ENCODE measurements at places on chromosomes 5 and 9.

- DNase-seq: no peak
These were observed 590 bp downstream of the ENTPD2 start for GRCh38 chr9:137052998-137053943.

DNA sequence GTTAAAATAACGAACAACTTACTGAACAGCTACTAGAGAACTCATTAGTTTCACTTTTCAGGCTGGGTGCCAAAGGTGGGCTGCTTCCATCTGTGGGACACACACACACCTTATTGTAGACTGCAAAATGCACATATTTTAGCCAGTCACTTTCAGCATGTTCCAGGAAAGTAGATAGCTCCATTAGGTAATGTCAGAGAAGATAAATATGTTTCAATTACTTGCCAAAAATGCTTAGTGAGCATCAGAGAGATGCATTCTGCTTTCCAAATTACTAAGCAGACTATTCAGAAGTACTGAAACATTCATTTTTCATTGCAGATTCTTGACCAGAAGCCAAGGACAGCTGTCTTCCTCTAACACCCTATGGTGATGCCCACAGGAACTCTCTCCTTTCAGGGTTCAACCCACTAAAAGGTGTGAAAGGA is 56.2 kb upstream of the APC start:
- DNase-seq: no peak

- no peak for DNase-seq
These were observed at the start of gene DMRT2 for GRCh38 chr9:1050125-1050895. Gene DMRT2, plus strand, starts transcription at chr9:1050357. Its CDS starts 1,257 bp downstream, at chr9:1051614.

- DNase-seq: no peak
These were observed 158.1 kb upstream of the IER5L start for GRCh38 chr9:129336130-129336528.

GRCh38 chr5:17222664-17223063 is 5.2 kb downstream of the BASP1 start:
- DNase-seq: no peak

DNA sequence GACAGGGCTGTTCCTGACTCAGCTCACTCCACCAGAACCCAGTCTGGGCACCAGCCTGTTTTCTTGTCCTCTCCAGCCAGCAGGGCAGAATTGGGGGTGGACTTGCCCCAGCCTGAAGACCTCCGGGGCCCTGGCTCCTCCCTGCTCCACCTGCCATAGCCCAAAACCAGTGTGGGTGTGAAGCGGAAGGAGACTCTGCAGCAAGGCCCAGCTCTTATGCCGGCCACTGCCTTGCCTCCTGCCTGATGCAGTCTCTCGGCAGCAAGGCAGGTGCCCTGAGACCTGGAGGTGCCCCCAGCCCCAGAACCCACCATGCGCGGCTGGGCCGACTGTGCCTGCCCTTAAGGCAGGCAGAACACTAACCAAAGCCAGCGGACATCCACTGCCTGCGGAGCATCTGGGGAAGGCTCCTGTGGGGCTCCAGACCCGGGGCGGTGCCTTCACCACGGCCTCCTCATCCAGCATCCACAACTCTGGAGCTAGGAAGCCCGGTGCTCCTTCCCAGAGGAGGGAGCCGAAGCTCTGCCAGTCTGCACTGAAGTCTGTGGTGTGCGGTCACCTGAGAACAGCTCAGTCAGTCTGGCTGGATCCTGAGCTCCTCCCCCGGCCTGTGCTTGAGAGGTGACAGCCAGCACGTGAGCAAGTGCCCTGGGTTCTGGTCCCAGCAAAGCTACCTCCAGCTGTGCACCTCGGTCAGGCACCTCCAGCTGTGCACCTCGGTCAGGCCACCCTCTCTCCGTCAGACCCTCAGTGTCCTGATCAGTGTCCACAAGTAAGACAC is 116.7 kb downstream of the ADAMTS2 start:
- DNase-seq: no peak

DNA sequence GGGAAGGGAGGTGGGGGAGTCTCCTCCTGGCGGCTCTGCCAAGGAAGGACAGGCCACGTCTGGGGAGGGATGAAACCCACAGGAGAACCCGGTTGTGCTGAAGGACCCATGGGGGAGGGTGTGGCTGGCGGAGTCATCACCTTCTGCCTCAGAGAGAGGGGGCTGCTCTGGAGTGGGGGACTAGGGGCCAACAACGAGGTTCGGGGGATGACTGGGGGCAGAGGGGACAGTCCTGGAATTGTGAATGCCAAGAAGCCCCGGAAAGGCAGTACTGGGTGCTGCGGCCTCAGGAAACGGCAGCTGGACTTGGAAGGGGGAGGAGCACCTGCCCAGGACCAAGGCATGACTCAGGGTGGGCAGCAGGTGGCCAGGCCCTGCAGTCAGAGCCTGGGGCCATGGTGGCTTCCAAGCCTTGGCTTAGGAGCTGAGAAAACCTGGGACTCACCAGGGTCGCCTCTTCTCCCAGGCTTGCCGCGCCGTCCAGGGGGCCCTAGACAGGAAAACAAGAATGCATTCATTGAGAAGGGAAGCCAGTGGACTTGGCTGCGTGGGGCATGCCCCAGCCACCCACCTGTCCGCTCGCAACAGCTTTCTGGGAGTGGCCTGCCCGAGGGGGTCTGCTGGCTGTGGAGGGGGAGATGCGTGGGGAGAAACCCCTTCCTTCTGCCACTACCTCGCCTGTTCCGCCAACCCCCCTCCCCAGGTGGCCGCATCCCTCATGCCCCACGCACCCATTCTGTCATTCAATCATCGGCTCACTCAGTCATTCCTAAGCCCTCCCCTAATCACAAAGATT is 74.0 kb upstream of the PHYKPL start:
- no peak for DNase-seq

DNA sequence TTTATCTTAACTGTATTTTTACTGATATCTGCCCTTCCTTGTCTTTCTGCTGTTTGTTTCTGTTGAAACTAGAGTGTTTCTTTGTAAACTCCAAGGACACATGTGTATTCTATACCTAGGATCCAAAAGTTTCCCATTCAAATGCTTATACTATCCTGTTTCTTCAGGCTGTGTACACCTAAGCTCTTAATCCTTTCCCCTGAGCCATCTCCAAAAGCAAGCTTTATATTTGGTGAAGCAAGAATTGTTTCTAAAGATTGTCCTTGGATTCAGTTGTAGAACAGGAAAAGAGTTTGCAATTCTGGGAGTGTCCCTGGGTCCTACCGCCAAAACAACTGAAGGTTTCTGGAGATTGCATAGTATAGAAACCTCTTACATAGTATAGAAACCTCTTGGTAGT is 65.9 kb downstream of the CWC27 start:
- DNase-seq: no peak

- DNase-seq: no peak
These were observed 17.4 kb downstream of the MAML1 start for GRCh38 chr5:179749857-179750508.

GRCh38 chr5:106185661-106186081 is 1485.1 kb downstream of the EFNA5 start:
- no peak for DNase-seq

DNA sequence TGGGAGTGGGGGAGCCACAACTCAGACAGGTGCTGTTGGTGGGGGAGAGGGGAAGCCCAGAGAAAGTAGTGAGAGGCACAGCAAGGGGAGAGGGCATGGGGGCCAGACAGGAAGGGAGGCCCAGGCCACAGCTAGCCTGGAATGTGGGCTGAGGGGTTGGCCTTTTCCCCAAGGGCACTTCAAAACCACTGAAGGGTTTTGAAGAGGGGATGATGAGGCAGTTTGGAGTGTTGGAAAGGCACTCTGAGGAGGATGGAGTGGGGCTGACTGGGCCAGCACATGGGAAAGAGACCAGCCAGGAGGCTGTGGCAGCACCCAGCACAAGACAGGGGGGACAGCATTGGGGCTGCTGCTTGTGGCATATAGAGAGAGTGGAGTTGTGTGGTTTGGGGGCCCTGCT is 3.8 kb downstream of the PSD2 start:
- no peak for DNase-seq

DNA sequence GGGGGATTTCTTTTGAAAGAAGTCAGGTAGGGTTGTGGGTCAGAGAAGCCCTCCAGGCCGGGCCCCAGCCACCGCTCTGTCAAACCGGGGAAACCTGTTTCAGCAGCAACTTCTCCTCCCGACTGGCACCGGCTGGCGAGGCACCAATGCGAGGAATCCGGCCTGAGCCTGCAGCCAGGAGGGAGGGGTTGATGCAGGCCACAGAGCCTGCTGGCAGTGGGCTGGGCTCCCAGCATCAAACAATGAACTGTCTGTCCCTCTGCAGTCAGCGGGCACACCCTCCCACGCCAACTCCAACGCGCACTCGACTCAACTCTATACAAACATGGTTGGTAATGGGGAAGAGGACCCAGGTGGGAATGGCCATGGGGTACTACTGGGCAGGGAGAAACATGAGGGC is 12.1 kb downstream of the PCDH1 start:
- DNase-seq: no peak

DNA sequence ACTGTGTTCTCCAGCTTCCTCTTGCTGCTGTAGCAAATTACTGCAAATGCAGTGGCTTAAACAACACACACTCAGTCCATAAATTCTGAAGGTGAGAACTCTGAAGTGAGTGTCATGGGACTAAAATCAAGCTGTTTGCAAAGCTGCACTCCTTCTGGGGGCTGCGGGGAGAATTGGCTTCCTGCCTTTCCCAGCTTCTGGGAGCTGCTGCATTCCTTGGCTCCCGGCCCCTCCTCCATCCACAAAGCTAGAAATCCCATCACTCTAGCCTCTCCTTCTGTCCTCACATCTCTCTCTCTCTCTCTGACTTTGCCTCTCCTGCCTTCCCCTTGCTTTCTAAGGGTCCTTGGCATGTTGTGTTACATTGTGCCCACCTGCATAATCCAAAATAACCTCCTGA is 14.2 kb upstream of the MED10 start:
- DNase-seq: no peak

Data from T-helper 1 cell (primary cell).